ENCODE measurements at places on chromosomes 16 and 17. TPM values are rescaled to one million over a fixed set of nuclear protein-coding genes. Genes with fewer than 3 reads are reported as not detected.

- no peak for DNase-seq
- H3K4me1 ChIP-seq = peaks cover 3% of the 10 kb centered on the region
- H3K4me3 ChIP-seq = no peak overlapping the region
- H3K36me3 ChIP-seq = no peaks in the 10 kb centered on the region
Observed at GRCh38 chr17:14014657-14015056, 54.6 kb upstream of the COX10 start.

- no peak overlapping the region for H3K4me3 ChIP-seq
- H3K27ac ChIP-seq = no peak overlapping the region
- H3K4me1 ChIP-seq = no peaks in the 10 kb centered on the region
Observed at GRCh38 chr17:55664287-55664686, 58.4 kb downstream of the TMEM100 start.

DNA sequence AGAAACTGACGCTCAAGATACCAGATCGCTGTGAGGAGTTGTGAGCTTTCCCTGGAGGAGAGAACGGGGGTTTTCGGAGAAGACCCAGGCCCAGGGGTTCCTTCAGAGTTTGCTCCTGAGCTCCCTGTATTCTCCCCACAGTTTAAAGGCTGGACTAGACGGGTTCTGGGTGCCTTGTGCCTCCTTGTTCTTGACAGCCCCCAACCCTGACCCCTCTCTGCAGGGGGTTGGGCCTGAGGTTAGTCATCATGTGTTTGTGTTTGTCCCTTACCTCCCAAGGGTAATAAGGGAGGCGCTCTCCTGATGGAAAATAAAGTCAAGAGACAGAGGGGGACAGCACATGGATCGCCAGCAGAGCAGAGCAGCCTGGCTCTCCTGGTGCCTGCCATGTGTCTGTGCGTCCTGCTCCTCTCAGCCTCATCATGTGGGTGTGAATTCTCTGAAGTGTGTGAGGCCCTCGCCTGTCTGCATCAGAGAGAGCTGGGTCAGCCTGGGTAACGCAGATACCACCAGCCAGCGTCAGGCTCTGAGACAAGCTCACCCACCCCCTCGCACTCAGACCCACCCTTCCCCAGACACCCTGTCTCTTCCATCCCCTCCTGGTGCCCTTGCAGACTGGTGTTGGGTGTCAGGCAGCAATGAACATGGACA is 8.7 kb downstream of the HEXIM2 start:
- DNase-seq = no peak
- H3K36me3 ChIP-seq = no peaks in the 10 kb centered on the region
- H3K27me3 ChIP-seq = no peaks in the 10 kb centered on the region
- H3K4me1 ChIP-seq = no peaks in the 10 kb centered on the region
- no peak overlapping the region for H3K4me3 ChIP-seq
- peak overlapping the region; percentile 68 for H3K27ac ChIP-seq

DNA sequence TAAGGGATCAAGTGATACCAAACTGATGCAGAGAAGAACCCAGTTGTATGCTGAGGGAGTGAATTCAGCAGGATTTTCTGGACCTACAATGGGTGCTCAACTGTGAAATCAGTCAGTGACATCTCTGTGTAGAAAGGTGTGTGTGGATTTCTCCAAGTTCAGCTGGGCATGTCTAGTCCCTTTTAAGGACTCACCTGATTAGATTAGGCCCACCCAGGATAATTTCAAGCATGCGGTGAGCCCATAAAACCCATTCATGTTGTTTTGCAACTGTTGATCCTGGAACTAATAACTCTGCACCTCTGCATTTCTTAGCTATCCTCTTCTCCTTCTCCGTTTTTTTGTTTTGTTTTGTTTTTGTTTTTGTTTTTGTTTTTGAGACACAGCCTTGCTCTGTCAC is 35.1 kb upstream of the DNAJA2 start:
- H3K27ac ChIP-seq = no peak overlapping the region
- no peaks in the 10 kb centered on the region for H3K4me1 ChIP-seq
- H3K4me3 ChIP-seq = no peak overlapping the region
- no peak for DNase-seq
- no peaks in the 10 kb centered on the region for H3K27me3 ChIP-seq

GRCh38 chr17:2853283-2854142 is 57.3 kb downstream of the RAP1GAP2 start:
- no peaks in the 10 kb centered on the region for H3K36me3 ChIP-seq
- DNase-seq = peak; percentile 91
- peak overlapping the region; percentile 65 for H3K4me3 ChIP-seq
- H3K27ac ChIP-seq = peak overlapping the region; percentile 20

GRCh38 chr17:48592057-48592514 is 1.5 kb downstream of the HOXB5 start:
- H3K36me3 ChIP-seq = no peaks in the 10 kb centered on the region
- H3K4me1 ChIP-seq = no peaks in the 10 kb centered on the region
- H3K27me3 ChIP-seq = no peaks in the 10 kb centered on the region
- H3K27ac ChIP-seq = no peak overlapping the region
- DNase-seq = no peak
- no peak overlapping the region for H3K4me3 ChIP-seq

- H3K4me1 ChIP-seq = peaks cover 6% of the 10 kb centered on the region
- DNase-seq = no peak
- no peaks in the 10 kb centered on the region for H3K36me3 ChIP-seq
- no peak overlapping the region for H3K27ac ChIP-seq
- no peaks in the 10 kb centered on the region for H3K27me3 ChIP-seq
- no peak overlapping the region for H3K4me3 ChIP-seq
Observed at GRCh38 chr17:57943140-57943539, 12.1 kb downstream of the CUEDC1 start.

DNA sequence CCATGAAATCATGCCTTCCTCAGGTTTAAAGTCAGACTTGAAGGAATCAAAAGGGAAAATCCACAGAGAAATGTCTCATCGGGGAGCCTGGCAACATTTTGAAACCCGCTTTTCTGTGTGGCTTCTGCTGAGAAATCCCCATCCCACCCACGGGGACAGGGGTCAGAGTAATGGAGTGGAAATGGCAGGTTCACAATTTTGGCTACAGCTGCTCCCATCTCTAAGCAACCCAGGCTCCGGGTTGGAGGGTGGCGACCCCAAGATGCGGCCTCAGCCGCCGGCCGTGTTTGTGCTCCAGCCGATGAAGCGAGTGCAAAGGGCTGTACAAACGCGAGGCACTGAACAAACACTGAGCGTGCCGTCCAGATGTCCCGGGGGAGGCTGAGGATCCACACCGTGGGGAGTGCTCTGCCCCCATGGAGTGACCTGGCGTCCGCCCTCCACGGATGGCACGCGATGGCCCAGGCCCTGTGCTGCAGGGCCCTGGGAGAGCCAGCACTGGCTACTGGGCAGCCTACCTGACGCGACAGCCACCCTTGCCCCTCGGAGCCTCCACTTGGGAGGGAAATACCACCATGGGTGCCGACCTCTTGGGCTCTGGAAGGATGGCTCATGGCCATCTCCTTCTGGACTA is 22.2 kb downstream of the SLC43A2 start:
- no peaks in the 10 kb centered on the region for H3K27me3 ChIP-seq
- no peaks in the 10 kb centered on the region for H3K36me3 ChIP-seq

- DNase-seq = no peak
- H3K27ac ChIP-seq = peak overlapping the region; percentile 97
- H3K27me3 ChIP-seq = no peaks in the 10 kb centered on the region
- H3K36me3 ChIP-seq = no peaks in the 10 kb centered on the region
- peaks cover 2% of the 10 kb centered on the region for H3K4me1 ChIP-seq
- H3K4me3 ChIP-seq = peak overlapping the region; percentile 94
Observed at GRCh38 chr16:67893743-67894399, 817 bp downstream of the PSKH1 start.

- H3K27ac ChIP-seq = no peak overlapping the region
- no peak overlapping the region for H3K4me3 ChIP-seq
- H3K27me3 ChIP-seq = no peaks in the 10 kb centered on the region
- no peaks in the 10 kb centered on the region for H3K36me3 ChIP-seq
Observed at GRCh38 chr16:51870296-51870854, 676.6 kb downstream of the TOX3 start.

DNA sequence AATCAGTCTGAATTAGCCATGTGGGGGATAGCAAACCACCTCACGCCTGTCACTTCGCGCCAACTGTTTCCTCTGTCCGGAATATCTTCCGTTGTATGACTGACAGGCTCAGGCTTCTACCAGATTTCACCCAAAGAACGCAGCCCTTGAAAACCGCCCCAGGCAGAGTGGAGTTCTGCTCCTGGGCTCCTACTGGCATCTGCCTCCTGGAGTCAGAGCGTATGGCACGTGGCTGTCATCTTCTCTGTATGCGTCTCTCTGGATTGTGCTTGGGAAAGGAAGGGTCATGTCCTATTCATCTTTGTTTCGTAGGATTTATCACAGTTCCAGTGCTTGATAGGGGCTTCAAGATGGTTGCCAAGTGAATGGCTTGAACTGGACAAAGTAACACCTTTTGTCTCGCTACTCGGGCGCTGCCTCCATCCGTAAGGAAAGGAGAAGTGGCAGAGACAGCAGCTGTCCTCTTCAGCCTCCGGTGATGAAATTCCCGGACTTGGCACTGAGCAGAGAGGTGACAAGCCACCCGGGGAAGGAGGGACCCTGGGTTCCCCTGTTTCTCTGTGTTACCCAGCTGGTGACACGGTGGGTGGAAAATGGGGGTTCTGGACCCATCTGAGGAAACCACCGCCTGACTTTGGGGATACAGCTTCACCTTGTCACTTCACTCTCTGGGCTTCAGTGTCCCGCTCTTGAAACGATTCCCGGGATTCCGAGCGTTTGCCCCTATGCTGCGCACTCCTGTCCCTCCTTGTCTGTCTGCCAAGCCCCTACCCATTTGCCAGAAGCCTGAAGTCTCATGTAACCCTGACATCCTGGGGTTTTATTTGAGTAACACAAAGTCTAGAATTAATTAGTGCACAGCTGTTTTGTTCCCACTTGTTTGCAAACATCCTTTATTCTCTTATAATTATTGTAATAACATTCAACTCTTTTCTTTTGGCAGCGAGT is 13.9 kb downstream of the KIAA0513 start:
- H3K27ac ChIP-seq = no peak overlapping the region
- no peaks in the 10 kb centered on the region for H3K27me3 ChIP-seq
- no peaks in the 10 kb centered on the region for H3K36me3 ChIP-seq
- H3K4me3 ChIP-seq = no peak overlapping the region
- DNase-seq = no peak

DNA sequence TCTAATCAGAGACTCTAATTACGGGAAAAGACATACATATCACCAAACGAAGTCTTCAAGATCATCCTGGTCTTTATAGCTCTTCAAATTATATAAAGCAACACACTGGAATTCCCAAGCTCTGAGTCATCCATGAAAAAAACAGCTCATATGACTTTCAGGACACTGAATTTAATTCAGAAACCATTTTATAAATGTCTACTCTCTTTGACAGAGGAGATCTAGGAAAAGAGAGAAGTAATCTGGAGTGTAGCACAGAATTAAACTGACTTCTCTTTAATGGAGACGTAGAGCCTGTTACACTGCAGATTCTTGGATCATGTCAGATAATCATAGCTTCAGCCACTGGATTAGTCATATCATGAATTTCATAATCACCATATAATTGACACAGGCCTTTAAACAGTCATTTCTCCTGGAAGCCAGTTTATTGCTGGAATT is 86.8 kb upstream of the WSB1 start:
- no peak for DNase-seq
- H3K4me1 ChIP-seq = no peaks in the 10 kb centered on the region
- peaks cover 3% of the 10 kb centered on the region for H3K27me3 ChIP-seq
- H3K27ac ChIP-seq = no peak overlapping the region

DNA sequence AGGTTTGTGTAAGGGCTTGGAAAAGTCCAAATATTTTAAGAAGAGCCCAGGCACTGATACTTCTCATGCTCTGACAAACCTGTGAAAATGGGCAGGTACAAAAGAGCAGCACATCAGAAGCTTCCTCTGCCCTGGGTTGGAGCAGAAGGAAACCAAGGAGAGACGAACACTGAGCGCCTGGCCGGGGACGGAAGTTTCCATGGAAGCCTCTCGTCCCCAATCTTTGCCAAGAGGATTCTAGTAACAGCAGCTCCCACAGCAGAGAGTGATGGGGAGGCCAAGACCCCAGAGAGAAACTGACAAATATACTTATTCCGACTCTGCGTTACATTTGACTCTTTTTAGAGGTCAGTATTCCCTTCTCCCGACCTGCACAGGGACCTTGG is 268.5 kb downstream of the C16orf95 start:
- no peaks in the 10 kb centered on the region for H3K4me1 ChIP-seq
- no peak overlapping the region for H3K4me3 ChIP-seq
- no peak overlapping the region for H3K27ac ChIP-seq
- no peaks in the 10 kb centered on the region for H3K36me3 ChIP-seq
- H3K27me3 ChIP-seq = no peaks in the 10 kb centered on the region

DNA sequence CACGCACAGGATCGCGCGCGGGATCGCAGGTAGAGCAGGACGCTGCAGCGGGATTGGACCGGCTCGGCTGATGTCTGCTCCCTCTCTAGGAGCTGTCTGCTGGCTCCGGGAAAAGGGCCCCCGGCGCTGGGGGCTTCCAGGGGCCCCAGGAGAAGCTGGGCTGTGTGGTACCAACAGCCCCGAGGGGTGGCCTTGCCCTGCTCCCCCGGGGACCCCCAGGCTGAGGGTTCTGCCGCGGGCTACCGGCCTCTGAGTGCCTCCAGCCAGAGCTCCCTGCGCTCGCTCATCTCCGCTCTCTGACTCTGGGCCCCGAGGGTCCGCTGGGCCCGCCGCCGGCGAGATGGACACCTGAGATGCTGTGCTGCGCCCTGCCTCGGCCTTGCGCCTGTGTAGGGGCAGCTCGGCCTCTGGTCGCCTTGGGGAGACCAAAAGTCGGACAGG is 1.4 kb upstream of the PAQR4 start:
- no peaks in the 10 kb centered on the region for H3K4me1 ChIP-seq
- no peak for DNase-seq
- no peaks in the 10 kb centered on the region for H3K36me3 ChIP-seq
- no peak overlapping the region for H3K27ac ChIP-seq
- no peak overlapping the region for H3K4me3 ChIP-seq

- no peaks in the 10 kb centered on the region for H3K4me1 ChIP-seq
- H3K36me3 ChIP-seq = no peaks in the 10 kb centered on the region
- H3K4me3 ChIP-seq = no peak overlapping the region
- no peak for DNase-seq
Observed at GRCh38 chr16:89436366-89436765, 54.0 kb downstream of the ANKRD11 start.

DNA sequence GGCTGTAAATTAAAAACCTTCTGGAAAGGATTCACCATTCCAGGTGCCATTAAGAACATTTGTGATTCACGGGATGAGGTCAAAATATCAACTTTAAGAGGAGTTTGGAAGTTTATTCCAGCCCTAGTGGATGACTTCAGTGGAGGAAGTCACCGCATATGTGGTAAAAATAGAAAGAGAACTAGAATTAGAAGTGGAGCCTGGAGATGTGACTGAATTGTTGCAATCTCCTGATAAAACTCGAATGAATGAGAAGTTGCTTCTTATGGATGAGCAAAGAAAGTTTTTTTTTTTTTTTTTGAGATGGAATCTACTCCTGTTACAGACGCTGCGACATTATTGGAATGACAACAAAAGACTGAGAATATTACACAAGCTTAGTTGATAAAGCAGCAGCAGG is 26.7 kb downstream of the CCL4 start:
- H3K36me3 ChIP-seq = no peaks in the 10 kb centered on the region
- H3K4me1 ChIP-seq = no peaks in the 10 kb centered on the region
- no peak for DNase-seq
- H3K27ac ChIP-seq = no peak overlapping the region
- H3K4me3 ChIP-seq = no peak overlapping the region

PRR15L gene
- 0.87 TPM for polyA plus RNA-seq

B4GALNT2 gene
- polyA plus RNA-seq = not detected

MT4 gene
- not detected for polyA plus RNA-seq

CCDC154 gene
- polyA plus RNA-seq = 9.6 TPM

SPEM2 gene
- polyA plus RNA-seq = not detected

All from aorta (tissue), 5 donors.